ENCODE measurements at places on chromosomes 5 and 9.

GRCh38 chr5:100723229-100723628, 179.9 kb downstream of the ST8SIA4 start:
- no peak for DNase-seq

GRCh38 chr9:18106006-18106560, 367.9 kb upstream of the ADAMTSL1 start:
- DNase-seq: no peak

DNA sequence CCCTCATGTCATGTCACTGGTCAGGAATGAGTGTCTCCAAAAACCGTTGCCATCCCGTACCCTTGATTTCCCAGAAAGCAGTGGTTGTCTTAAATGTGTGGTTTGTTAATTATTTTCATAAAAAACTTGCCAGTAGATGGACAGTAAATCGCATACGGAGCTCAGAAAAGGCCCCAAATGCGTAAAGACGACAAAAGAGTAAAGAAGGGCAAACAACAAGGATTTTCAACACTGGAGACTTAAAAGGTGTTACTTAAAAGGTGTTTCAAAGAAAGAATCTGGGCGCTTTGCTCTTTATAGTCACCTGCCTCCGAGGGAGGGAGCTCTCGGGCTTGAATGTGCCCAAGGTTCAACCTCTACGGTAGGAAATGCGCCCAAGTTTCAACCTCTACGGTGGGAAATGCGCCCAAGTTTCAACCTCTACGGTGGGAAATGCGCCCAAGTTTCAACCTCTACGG, 734 bp downstream of the KIF27 start:
- DNase-seq: no peak

DNA sequence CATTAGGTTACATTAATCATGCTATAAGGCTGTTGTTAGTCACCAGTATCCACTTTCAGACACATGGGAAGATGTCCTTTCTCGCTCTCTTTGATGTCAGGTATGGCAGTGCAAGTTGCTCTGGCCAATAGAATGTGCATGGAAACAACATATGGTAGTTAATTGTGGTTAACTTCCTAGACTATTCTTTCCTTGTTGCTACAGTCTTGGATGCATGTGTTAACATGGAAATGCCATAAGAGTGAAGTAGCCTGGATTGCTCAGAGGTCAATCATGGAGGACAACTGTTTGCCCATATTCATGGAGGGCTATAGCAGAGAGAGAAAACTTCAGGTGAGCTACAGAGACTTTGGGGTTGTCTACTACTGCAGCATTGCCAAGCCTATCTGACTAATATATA, 245.8 kb upstream of the GAS1 start:
- DNase-seq: no peak

DNA sequence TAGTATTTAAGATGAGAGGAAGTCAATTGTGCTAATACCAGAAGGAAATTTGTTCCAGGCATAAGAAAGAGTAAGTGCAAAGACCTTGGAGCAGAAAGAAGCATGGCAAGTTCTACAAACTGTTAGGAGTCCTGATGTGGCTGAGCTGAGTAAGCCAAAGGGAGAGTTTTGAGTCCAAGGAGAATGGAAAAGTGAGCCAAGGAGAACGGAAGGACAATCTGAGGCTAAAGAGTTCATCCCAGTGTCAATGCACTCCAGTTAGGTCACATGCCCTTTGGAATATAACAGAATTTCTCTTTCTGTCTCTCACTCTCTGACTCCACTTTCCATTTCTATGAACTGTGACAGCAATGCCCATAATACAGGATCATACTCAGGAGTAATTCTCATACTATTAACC, 224.7 kb downstream of the CAAP1 start:
- no peak for DNase-seq

GRCh38 chr5:152332716-152333460, 72.2 kb downstream of the NMUR2 start:
- DNase-seq: no peak

DNA sequence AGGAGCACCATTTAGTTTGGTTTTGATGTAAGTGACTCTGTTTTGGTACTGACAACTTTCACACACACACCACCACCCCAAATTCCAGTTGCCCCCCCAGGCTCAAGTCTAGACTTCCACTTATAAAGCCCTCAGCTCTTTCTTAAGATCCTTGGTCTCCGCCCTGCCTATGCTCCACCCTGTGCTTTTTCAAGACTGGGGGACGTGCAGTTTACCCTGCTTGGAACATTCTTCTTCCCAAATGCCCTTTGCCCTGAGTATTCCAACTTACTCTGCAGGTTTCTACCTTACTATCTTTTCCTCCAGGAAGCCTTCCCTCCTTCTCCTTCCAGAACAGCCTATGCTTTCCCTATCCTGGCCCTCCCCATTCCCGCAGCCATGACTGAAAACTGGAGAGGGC, 1.5 kb upstream of the TRIM14 start:
- DNase-seq: no peak

- DNase-seq: no peak
Observed at GRCh38 chr9:14369011-14369410, 55.1 kb upstream of the NFIB start.

All from AG09319 (cell line).